Coronary artery (tissue), 2 donors: ENCODE measurements at places on chromosomes 5 and 9.

DNA sequence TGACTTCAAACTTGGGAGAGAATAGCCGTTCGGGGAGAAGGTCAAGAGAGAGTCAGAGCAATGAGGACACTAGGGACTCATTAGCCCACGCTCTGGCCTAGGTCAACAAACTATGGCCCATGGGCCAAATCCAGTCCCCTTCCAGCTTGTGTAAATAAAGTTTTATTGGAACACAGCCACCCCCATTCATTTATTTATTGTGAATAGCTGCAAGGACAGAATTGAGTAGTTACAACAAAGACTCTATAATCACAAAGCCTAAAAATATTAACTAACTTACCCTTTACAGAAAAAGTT is 33.1 kb upstream of the TRIM32 start:
- DNase-seq: no peak

DNA sequence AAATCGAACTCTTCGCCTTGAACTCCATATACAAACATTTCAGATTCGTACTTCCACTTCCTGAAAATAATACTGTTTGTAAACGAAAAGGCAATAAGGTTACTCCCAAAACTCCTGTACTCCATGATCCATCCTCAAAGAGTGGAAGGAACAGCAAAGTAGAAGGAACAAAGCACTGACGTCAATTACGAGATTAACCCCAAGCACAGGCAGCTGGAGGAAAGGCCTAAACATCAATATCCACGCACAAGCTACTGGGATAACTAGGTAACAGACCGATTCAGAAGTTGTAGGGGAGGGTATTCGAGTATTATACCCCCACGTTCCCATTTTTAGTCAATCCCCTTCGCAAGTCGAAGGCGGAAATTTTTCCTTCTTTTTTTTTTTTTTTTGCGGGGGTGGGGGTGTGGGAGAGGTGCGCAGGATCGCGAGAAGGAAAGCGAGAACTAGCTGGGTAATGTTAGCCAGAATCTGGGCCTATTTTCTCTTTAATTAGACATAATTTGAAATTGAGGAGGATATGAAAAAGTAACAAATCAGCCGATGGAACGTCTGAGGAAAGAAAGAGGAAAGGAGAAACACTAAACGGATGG is 909 bp downstream of the AFF4 start:
- DNase-seq: no peak

DNA sequence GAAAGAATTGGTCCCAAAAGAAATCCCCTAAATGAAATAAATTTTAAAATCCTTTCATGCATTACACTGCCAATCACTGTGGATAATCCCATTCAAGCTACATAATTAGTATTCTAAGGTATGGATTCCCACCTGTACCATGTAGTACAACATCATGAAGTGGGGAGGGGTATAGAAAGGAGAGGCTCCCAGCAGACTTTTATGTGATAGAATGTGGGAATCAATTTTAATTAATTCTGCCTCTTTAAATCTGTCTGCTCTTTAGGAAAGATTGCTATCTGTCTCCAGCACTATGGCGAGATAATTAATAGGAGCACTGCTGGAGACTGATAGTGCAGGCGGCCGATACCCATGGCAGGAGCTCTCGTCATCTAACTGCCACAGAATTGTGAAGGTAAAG is 95.4 kb downstream of the CDH12 start:
- no peak for DNase-seq

- no peak for DNase-seq
Observed at GRCh38 chr9:125183054-125183453, 6.5 kb downstream of the PPP6C start.

- DNase-seq: no peak
Observed at GRCh38 chr5:140141241-140141640, 15.5 kb downstream of the IGIP start.

DNA sequence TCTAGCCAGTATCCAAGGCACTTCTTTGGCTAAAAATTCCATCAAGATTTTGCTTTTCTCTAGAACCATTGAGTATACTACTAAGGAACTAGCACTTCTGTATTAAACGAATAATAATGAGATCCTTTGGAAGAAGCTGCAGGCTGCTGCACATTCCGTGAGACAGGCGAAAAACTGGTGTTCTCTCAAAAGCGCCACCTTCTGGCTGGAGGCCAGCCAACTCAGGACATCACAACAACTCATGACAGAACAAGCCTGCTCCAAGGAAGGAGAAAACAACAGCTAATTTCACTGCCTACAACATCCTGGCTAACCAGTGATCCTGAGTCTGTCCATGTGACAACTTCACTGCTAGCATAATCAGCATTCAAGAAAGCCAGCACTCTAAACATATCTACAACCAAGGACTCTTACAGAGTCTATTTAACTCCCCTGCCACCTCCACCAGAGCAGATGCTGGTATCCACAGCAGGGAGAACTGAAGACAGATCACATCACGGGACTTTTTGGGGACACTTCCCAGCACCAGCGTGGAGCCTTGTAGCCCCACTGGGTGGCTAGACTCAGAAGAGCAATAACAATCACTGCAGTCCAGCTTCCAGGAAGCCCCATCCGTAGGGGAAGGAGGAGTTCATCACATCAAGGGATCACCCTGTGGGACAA is 150.5 kb downstream of the YTHDC2 start:
- no peak for DNase-seq

GRCh38 chr9:87698069-87698809 is 27.7 kb upstream of the CTSL start:
- no peak for DNase-seq

DNA sequence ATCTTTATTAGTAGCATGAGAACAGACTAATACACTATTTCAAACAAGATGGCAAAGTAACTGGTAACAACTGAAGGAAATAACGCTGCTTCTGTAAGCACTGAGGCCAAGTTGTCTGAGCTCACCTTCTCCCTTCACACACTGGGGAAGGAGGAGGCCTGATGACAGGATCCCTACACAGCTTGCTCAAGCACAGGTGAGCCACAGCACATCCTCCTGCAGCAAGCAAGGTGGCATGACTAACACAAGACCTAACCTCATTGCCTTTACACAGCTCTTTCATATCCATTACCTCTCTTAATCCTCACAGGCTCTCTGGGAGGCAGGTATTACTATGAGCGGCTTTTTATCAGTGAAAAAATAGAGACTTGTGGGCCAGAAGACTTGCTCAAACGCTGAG is 83.3 kb downstream of the ARL15 start:
- DNase-seq: no peak

- no peak for DNase-seq
Observed at GRCh38 chr5:108061941-108062340, 320.0 kb downstream of the FBXL17 start.

- no peak for DNase-seq
Observed at GRCh38 chr9:104743376-104743985, 4.0 kb upstream of the NIPSNAP3A start.

DNA sequence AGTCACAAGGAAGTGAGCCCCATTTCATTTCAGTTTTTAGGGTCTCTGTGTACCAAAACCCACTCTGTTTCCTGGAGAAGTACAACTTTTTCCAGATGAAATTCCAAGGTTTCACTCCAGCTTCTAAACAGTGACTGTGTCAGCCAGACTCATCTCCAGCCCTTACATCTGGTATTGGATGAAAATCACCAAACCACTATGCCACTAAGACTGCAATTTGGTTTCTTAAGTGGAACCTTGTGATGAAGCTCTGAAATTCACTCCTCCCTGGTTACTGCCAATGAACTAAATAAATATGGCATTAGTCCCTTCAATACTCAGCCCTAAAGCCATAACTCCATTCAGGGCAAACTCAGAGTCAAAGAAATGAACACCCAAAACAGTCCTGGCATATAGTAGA is 211.2 kb upstream of the DAPK1 start:
- no peak for DNase-seq

DNA sequence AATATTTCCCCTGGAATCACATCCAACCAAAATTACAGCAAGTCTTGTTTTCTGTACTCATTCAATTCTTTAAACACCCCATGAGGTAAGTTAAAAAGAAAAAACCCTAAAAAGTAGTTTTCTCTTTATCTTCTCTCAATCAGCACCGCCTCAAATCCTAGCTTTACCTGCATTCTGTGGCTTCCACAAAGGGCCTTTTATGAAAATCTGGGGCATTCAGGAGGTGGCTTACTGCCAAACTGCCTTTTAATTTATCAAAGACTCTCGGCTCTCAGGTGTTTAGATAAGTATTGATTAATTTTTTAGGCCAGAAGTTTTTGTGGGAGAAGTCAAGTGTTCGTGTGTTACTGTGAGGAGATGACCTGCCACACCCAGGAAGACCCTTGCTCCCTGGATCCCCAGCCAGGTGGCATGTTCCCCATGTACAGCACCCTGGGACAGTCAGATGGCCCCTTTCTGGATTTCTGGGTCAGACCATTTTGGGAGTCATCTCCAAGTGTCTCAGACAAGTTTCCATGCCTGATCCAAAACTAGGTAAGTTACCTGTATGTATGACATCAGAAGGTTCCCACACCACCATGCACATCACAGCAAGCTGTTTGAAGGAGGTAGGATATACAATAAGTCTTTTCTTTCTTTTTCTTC is 6.2 kb upstream of the TMEM171 start:
- DNase-seq: no peak

DNA sequence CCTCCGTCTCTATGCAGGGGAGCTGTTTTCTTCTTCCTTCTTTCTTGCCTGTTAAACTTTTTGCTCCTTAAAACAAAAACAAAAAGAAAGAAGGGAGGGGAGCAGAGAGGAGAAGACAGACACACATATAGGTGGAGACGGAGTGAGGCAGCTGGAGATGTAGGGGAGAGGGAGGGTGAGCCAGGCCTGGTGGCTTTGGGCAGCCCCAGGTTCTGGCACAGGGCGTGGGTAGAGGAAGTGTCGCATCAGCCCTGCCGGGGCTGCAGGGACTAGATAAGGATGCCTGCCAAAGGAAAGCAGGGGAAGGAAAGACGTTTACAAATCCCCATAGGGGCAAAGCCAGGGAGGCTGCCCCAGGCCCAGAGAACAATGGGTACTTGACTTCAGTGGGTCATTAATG is 38.7 kb upstream of the PTGS1 start:
- DNase-seq: no peak

GRCh38 chr5:108720391-108720790 is 27.3 kb upstream of the FER start:
- no peak for DNase-seq
